Stimulated activated CD4-positive, alpha-beta T cell treated with anti-CD3 and anti-CD28 coated beads, Interleukin-1b, Interleukin-23, amount 100 ng/mL, for 4 hours (primary cell): ENCODE measurements at places on chromosomes 2 and 18.

DNA sequence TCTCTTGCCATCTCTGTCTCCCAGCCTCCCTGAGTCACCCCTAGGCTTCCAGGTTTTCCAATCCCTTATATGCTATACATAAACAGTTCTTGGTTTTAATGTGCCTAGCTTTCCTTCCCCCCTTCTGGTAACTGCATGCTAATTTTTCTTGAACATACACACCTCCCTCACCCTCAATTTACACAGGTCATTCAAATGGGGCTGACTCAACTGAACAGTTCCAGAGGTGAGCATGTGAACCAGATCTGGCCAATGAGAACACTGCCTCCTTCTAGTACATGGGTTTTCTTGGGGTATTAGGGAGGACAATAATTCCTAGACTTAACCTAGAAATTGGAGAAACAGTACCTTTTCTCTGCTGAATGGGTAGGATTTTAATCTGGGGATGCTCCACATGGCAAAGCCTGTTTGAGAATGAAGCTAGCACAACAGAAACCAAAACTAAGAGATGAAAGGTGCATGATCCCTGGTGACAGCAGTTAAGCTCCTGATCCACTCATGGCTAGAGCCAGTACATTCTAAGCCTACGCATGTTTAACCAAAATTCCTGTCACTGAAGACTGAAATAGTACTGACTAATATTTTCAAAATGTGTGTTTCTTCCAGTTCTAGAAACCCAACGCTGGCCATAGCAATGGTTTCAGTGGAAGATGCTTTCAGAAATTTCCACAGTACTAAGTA is 11.8 kb downstream of the SLC25A12 start:
- DNase-seq, result no peak

DNA sequence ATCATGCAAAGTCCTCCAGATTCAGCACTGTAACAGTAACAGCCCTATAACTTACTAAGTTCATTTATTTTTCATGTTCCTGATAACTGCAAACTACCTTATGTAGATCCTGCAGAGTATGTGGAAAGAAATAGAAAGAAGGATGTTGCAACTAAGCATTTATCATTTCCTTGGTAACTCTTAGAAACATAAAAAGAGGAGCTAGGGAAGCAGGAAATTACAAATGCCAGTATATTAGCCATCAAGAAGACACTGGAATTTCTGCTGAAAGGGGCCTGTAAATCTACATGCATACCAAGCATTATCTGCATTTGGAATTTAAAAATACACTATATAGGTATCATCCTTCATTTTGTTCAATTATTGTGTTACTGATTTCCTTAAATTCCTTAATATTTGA is 66.8 kb downstream of the PDE11A start:
- DNase-seq, result no peak

DNA sequence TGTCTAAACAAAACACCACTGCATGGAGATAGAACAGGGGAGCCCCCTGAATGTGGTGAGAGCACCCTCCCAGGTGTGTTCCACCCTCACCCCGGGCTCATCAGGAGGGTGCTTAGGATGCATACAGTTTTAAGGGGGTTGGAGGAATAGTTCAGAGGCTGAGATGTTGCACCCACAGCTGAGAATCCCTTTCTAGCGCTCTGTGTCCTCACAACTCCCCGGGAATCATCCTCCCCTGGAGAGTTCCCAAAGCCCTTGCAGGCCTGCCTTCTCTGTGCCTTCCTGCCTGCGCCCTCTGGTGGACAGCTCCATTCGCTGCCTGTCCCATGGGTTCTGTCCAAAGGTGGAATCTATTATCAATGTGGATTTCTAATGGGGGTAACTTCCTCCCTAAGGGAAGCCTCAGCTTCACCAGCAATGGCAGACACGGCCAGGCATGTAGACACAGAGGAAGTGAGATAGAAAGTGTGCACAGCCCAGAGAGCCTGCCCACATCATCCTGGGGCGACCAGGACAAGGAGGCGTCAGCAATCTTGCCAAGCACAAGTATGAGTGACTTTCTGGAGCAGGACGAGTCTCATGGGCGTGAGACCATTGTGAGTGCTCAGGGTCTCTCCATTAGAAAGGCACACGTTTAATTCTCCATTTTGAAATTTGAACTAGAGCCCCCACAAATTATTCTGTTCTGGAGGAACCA is 1.2 kb upstream of the UGT1A5 start:
- DNase-seq, result peak; percentile 48

DNA sequence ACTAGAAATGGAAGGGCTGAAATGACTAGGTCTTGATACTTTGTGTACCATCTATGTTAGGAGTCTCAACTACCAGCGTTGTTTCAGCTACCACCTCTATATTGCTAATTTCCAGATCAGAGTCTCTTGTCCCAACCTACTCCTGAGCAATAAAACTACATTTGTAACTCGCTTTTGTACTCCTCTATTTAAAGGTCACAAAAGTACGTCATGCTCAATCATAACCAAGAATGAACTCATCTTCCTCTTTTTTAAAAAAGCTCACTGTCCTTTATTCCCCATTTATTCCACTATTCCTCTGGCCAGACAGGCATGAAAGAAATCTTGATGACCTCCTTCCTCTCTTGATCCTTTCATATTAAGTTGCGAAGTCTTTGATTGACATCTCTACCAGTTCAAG is 11.2 kb upstream of the MATN3 start:
- no peak for DNase-seq

DNA sequence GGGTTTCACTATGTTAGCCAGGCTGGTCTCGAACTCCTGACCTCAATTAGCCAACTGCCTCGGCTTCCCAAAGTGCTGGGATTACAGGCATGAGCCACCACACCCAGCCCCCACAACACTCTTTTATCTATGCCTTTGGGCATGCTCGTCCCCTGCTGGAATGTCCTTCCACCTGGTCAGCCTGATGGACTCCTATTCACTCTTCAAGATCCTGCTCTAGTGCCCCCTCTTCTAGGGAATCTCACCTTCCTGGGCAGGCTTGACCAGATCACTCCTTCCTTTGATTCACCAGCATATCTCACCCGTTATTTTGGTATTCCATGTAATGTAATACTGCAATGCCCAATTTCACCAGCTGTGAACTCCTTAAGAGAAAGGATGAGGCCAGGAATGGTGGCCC is 13.9 kb upstream of the SLC66A3 start:
- no peak for DNase-seq

DNA sequence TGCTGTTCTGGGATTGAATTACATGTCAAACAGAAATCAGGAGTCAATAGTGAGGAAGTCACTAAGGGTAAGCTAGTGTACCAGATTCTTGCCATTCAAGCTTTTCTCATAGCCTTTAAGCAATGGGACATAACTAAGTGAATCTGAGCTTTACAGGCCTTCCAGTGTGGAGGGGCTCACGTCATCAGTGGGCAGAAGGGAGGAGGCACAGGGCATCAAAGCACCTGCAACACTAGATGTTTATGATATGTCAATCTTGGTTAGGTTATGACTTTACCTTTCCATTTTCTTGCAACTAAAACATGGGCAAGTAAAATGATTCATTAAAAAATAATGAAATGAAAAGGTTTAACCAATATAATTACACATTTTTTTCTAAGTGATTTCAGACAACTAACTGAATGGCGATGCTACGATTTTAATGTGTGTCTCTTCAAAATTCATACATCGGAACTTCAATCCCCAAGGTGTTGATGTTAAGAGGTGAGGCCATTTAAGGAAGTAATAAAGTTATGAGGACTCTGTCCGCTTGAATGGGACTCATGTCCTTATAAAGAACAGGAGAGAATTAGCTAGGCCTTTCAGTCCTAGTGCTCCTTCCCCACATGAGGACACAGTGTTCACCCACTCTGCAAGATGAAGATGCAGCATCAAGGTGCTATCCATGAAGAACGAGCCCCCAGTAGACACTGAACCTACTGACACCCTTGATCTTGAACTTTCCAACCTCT is 1169.2 kb upstream of the NXPH2 start:
- DNase-seq, result no peak

GRCh38 chr18:2893676-2894075 is 46.9 kb downstream of the EMILIN2 start:
- DNase-seq, result no peak

GRCh38 chr18:13377496-13377895 is 158.9 kb downstream of the LDLRAD4 start:
- no peak for DNase-seq

- DNase-seq, result no peak
Measured at GRCh38 chr2:219214141-219214540, 4.6 kb downstream of the ABCB6 start.

DNA sequence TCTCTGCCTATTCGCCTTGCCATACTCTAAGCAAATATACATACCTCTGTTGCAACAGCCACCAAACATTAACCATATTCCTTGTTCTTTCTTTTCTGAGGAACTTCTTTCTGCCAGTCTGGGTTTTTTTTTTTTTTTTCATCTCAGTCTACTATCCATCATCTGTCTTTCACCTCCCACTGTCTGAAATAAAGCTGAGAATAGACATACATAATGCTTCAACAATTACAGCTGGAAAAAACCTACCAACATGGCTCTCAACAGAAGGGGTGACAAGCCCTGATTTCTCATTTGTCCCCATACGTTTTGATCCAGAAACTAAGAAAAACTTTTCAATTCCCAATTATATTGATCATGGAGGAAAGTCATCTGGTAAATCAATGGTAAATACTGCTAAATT is 728.8 kb upstream of the POU3F3 start:
- DNase-seq, result no peak

- no peak for DNase-seq
Measured at GRCh38 chr2:176169181-176169580, 12.1 kb downstream of the HOXD3 start.

- no peak for DNase-seq
Measured at GRCh38 chr2:219378163-219378851, 9.4 kb downstream of the DNPEP start.

DNA sequence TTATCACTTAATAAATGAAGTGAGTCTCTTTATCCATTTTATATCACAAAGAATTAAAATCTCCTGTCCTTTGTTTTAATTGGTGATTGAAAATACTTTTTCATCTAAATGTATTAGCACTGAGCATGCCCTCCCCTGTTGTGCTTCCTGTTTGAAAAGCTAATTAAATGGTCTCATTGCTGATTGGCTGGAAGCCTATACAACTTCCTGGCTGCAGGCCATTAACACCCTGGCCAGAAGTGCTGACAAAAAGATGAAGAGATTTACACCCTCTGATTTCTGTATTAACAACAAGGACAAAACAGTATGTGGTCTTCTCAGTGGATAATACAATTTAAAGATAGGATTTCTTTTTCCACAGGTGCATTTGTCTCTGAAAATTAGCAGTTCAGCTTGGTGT is 548.0 kb downstream of the DCC start:
- DNase-seq, result no peak

- DNase-seq, result no peak
Measured at GRCh38 chr2:6828299-6828584, 37.5 kb downstream of the CMPK2 start.

GRCh38 chr2:129201696-129202095 is 777.8 kb upstream of the RAB6C start:
- DNase-seq, result no peak

DNA sequence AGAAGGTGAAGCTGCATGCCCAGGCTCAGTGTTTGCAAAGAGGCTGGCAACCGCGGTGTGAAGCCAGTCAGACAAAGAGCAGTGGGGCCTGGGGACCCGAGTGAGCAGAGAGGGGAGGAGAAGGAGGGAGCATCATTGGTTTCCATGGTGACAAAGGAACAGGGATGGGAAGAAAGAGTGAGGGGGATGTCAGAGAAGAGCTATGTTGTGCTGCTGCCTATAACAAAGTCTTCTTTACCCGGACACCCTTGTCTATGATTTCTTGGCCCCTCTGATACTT is 14.5 kb downstream of the TMEM247 start:
- DNase-seq, result no peak

DNA sequence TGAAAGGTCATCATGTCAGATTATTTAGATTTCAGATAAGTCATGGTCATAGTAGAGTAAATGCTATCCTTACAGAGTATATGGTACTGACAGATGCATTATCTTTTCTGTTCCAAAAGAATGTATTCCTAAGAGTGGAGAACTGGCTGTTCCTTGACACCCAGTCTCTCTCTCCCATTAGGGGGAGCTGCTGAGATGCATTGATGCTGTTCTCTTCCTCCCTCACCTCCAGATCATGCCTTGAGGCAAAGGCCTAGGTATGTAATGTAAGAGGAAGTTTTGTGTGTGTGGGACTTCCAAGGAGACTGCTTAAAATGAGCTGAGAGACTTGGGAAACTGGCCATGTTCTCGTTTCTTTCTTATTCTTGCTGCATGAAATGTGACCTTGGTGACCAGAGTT is 979.5 kb upstream of the CELF4 start:
- no peak for DNase-seq

GRCh38 chr2:241417626-241418025 is 61.5 kb downstream of the FARP2 start:
- no peak for DNase-seq

DNA sequence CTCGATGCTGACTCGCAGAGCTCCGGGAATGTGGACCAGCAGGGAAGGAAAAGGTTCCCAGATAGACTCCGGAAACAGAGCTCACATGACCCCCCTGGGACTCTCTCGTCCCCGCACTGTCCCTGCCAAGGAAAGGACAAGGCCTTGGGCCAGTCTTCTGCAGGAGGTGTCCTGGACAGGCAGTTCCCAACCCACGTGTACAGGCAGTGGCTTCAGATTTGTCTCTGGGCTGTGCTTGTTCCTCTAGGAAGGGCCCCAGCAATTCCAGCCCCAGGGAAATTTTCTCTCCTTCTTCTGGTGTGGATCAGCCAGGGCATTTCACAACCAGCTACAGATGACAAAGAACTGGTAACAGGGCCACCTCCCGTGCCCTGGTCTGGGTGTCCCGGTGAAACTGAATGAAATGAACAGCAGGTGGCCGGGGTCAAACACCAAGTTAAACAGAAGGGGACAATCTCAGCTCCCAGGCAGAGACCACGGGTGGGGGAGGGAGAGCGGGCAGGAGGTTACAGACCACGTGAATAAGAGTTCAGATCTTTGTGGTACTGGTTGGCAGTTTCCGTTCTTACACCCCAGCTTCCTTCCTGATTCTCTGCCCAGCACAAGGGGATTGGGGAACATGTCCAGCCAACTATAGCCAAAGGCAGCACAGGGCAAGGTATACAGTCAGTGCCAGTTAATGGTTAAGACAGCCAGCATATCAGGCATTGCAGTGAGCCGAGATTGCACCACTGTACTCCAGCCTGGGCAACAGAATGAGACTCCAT is 52.2 kb upstream of the CAB39 start:
- no peak for DNase-seq

GRCh38 chr2:15640261-15640711 is 48.6 kb downstream of the DDX1 start:
- DNase-seq, result no peak

GRCh38 chr2:61423714-61424113 is 47.2 kb downstream of the USP34 start:
- no peak for DNase-seq

- no peak for DNase-seq
Measured at GRCh38 chr18:31077878-31078277, 24.3 kb downstream of the DSC2 start.

- DNase-seq, result no peak
Measured at GRCh38 chr18:26685438-26686157, 137.2 kb upstream of the KCTD1 start.
